Kasumi-1 (cell line): ENCODE measurements at places on chromosomes 5 and 9.
A peak's percentile ranks its signal among the peaks of the same experiment; 100 is the strongest.

- DNase-seq: peak; percentile 53
Observed at GRCh38 chr5:100667161-100667630, 132.0 kb downstream of the FAM174A start.

GRCh38 chr5:14110196-14110595 is 32.9 kb upstream of the TRIO start:
- no peak for DNase-seq

DNA sequence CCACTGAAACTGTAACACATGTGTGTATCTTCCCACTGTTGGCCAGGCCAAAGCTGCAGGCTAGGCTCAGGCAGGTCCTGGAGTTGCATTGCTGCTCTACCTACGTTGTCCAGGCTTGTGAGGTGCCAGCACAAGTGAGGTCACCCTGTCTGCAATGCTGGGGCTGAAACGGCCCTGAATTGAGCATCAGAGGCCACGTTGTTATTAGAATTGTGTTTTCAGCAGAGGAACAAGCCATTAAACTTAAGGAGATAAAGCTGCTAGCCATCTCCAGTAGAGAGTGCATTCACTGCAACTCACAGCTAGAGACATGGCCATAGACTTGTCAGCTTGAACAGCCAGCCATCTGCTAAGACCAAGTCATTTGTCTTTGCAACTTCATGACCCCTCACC is 191.8 kb downstream of the SEMA6A start:
- DNase-seq: no peak

DNA sequence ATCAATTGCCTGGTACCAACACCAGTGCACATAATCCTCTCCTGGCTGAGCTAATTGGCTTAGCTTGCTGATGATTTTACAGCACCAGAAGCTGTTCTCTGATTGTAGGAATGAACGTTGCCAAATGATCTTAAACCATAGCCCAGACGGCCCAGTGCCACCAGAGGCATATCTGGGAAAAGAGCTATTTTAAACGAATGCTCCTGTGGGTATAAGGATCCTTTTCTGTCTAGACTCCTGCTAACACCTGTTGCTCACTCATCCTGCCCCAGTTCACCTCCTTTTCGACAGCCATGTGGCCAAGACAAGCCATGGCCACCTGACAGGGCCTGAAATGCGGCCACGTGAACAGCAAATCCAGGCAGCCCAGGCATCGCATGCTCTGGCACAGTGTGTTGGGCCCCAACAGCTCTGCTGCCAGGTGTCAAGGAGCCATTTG is 289.9 kb upstream of the SLC30A5 start:
- DNase-seq: no peak

DNA sequence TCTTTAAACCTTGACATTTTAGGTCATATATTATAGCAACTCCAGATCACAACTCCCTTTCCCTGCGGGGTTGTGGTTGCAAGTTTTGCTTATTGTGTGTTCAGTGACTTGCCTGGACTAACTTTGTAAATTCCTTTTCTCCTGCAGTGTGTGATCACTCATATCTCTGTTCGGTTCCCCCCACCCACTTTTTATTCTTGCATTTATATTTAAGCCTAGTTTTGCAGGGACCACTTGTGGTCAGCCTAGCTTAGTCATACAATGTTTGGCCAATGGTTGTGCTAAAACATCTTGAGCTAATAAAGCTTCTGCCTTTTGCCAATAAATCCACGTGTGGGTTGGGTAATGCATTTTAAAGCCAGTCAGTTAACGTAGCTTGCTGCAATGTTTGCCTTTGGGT is 146.5 kb upstream of the IRX4 start:
- DNase-seq: no peak

DNA sequence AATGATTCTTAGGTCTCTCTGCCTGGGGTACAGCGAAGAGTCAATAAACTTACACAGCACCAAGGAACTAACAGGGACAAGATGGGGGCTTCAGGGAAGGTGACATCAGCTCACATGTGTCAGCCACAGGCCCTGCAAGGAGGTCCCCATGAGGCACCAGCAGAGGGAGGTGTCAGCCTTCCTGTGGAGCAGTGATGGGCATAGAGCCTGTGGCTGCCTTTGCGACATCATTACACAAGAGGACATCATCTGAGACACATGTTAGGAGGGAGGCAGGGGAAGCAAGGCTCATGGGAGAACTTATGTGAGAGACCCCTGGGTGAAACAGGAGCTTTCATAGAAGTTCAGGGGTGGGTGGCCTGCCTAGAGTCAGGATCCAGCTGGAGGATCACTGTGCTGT is 389.6 kb downstream of the SEMA5A start:
- DNase-seq: peak; percentile 46

DNA sequence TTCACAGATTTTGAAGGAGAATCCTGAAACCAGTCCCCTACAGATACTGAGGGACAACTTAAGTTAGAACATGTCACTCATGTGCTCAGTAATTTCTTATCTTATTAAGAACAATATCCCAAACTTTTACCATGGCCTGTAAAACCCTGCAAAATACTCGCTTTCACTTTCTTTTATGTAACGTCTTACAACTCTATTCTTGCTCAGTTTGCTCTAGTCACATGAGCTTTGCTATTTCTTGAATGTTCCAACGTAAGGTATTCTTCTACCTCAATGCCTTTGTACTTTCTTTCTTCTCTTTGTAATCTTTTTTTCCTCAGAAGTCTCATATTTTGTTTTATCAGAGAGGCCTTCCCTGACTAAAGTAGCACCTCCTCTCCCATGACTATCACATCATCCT is 14.1 kb downstream of the TMEM38B start:
- no peak for DNase-seq

GRCh38 chr5:81251922-81252321 is 18.8 kb downstream of the CKMT2 start:
- DNase-seq: no peak

DNA sequence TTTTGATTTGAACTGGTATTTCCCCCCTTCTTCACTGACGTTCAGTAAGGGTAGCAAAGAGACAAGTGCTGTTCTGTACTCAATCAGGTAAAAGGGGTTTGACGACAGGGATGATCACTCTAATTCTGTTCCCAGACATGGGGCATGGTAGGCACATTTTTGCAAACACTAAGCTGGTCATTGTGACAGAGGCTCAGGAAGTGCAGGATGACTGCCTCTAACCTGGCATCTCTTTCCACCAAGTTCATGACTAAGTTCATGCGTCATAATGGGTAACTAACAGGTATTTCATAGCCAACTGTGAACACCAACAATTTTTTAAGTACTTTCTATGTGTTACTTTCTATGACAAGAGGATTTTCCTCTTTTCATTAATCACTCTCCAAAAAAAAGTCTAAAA is 166.5 kb downstream of the MAPKAP1 start:
- DNase-seq: no peak

DNA sequence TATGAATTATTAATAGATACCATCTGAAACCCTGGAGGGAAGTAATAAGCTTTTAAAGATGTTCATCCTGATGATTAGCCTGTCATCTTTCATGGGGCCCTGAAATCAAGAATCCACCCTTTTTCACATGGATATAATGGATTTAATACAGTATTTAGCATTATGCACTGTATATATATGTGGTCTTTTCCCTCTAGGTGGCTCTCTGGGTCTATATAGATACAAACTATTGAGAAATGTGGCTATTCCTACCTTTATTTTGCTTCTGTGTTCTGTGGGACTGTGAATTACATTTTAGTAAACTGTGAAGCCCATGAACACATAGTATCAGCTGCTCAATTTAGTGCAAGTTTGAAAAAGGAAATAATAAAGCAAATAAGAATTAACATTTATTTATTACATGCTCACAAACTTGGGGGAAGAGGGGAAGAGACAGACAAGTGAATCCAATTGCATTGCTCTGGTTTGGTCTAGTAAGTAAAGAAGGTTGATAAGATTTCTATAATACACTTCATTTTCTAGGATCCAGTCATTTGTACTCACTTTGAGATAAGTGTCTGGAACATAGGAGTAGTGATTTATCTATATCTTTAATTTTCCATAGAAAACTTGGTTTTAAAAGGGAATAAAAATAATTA is 112.2 kb downstream of the SCAMP1 start:
- DNase-seq: peak; percentile 29

DNA sequence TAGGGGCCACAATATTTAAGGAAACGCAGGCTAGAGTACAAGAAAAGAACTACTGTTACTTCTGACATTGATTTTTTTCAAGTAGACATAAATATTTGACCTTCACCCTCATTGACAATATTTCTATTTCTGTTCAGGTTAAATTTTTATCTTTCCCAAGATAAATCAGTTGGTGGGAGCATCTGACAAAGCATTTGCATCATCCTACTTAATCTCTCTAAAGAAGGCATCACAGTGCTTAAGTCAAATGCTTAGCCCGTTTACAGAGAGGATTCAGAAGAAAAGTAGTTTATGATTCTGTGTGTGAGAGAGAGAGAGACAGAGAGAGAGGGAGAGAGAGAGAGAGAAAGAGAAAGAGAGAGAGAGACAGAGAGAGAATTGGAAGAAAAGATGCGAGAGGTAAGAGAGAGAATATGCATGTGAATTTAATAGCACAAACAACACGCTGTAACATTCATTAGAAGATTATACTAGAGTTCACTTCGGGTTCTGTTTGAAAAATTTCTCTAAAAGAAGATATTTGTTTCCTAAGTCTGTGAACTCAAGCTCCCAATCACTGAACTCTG is 1093.3 kb upstream of the CDH6 start:
- DNase-seq: no peak

DNA sequence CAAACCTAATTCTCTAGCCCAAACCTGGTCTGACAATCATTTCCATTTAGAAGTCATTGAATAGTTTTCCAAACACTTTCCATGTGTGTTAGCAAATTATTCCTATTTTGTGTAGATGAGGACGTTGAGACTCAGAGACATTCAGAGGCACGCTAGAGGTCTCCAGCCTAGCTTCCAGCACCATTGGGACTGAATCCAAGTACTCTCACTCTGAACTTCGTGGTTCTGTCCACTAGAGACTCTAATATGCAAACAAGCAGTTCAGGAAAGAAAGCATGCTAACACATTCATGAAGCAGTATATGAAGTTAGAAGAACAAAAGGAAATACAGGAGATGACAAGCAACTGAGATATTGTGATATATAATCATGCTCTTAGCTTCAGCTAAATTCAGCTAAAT is 354.8 kb downstream of the NTRK2 start:
- no peak for DNase-seq

- no peak for DNase-seq
Observed at GRCh38 chr9:129482521-129483414, 138.1 kb downstream of the C9orf50 start.

GRCh38 chr5:11785771-11786352 is 118.4 kb downstream of the CTNND2 start:
- DNase-seq: no peak

DNA sequence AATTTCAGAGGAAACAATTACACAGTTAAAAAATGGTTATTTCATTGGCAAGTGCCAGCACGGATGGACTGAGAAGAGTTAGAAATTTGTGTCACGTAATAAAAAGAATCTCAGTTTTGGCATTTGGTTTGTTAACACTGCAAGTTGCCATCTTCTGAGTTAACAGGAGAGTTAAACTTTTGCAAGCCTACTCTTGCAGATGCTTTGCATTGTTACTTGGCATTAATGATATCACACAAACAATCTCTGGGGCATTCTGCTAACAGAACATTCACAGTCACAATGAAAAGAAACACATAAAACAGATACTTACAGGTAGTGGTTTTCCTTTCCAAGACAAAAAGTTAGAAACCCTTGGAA is 647 bp downstream of the FREM1 start:
- no peak for DNase-seq

GRCh38 chr5:35324201-35324600 is 93.9 kb upstream of the PRLR start:
- no peak for DNase-seq

GRCh38 chr5:125967576-125967975 is 455.6 kb upstream of the GRAMD2B start:
- no peak for DNase-seq
